T-cell (primary cell): ENCODE measurements at places on chromosomes 11 and 22.

DNA sequence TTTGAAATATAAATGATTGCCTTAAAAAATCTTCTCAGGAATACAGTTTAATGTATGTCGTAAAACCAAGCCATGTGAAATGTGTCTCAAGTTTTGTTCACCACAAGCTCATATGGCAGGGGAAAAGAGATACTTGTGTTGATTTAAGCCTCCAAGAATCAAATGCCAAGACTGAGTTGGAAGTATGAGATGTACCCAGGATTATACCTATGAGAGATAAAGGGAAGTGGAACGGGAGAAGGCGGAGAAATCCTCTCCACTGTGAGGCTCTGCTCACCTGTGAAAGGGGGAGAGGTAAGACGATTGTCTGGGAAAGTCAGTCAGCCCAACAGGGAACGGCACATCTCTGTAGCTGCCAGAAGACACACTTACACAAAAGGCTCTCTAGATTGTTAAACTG is 124.8 kb downstream of the TRPC6 start:
- no peak for DNase-seq

- no peak for DNase-seq
Measured at GRCh38 chr11:61039916-61040315, 62.4 kb upstream of the CD5 start.

DNA sequence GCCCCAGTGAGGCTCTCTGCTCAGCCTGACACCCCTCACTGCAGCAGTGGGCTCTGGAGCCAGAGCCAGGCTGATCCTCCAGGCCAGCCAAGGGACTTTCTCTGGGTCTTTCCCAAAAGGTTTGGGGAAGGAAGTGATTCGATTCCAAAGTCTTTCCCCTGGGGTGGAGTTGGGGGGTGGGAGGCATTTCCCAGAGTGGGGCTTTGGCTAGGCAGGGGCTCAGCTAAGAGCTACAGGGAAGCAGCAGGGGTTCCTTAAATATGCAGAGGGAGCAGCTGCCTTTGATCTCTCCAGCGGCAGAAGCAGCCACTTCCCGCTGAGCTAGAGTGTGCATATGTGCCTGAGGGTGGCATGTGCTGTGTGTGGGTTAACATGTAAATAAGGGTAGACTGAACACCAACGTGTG is 192.9 kb downstream of the INSC start:
- DNase-seq: no peak

GRCh38 chr22:50595189-50595588 is 5.4 kb upstream of the MAPK8IP2 start:
- no peak for DNase-seq

GRCh38 chr11:44766972-44767278 is 40.2 kb downstream of the TSPAN18 start:
- DNase-seq: no peak

DNA sequence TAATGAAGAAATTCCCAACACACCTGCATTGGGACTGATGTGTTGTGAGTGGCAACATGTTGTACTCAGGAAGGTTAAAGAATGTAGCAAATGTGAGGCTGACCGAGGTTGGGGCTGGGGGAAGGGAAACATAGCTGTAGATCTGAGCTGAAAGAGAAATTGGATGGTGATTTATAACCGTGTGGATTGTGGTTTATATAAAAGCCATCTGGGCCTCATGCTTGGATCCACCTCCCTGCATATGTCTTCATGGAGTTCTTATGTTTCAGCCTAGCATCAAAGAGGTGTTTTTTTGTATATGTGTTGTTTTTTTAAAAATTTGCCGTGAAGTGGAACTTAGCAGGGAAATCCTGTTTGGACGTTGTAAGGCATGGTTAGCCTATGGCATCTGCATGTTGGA is 141.3 kb downstream of the NAV2 start:
- DNase-seq: no peak

DNA sequence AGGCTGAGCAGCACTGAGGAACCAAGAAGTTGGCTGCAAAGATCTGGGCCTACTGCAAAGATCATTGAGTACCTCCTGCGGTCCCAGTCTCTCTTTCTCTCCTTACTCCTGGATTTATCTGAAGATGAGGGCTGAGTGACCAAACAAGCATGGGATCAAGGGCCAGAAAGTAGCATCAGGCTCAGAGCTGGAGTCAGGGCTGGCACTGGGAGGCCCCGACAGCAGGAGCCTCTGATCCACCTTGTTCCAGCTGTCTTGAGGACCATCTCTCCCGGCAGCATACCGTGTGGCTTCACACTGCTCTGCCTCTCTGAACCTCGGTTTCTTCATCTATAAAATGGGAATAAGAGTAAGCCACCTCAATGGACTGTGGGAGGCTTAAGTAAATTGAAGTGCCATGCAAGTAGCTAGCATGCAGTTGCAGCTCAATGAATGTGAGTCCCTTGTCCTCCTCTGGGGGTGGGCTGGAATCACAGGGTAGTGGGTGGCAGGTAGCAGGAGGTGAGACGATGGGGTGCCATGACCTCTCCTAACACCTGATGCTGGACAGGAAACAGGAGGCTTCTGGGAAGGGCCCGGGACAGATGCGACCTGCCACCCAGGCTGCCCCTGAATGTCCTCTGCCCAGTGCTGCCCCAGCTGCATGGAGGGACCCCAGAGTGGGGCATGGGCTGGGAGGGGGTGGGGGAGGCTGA is 52.5 kb upstream of the PRDM11 start:
- DNase-seq: no peak

- DNase-seq: no peak
Measured at GRCh38 chr11:45264839-45265515, 21.2 kb downstream of the SYT13 start.

DNA sequence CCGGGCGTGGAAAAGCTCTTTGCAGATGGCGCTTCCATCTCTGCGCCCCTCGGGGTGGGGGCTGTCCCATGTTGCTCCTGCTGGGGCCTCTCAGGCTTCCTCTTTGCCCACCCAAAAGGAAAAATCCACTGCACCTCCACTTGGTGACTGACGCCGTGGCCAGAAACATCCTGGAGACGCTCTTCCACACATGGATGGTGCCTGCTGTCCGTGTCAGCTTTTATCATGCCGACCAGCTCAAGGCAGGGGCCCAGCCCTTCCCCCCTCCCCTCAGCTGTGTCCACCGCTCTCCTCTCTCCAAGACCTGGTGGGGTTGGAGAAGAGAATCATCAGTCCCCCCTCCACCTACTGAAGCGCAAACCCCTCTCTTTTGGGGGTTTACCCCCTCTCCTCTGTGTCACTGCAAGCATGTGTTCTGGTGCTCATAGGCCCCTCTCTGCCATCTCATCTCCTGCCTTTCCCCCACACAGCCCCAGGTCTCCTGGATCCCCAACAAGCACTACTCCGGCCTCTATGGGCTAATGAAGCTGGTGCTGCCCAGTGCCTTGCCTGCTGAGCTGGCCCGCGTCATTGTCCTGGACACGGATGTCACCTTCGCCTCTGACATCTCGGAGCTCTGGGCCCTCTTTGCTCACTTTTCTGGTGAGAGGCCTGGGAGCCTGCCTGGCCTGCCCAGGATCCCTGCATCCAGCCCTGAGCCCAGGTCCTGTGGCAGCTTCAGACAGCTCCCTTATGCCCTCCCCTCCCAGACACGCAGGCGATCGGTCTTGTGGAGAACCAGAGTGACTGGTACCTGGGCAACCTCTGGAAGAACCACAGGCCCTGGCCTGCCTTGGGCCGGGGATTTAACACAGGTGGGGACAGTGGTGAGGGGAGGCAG is 1.8 kb downstream of the LARGE2 start:
- no peak for DNase-seq

DNA sequence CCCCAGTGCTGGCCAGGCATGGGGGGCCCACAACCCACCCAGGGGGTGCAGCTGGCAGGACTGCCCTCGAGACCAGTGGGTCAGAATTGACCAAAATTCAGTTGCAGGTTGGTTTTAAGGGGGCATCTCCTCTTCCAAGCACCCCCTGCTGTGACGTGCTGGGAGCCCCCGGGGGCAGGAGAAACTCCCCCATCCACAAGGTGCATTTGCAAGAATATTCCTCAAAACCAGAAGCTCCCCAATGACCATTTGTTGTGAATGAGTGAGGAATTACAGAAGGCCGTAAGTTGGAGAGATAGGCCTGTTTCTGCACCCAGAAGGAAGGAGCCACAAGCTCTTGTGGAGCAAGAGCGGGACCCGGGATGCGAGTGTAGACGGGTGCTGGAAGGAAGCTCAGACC is 414.5 kb downstream of the BRD1 start:
- no peak for DNase-seq

DNA sequence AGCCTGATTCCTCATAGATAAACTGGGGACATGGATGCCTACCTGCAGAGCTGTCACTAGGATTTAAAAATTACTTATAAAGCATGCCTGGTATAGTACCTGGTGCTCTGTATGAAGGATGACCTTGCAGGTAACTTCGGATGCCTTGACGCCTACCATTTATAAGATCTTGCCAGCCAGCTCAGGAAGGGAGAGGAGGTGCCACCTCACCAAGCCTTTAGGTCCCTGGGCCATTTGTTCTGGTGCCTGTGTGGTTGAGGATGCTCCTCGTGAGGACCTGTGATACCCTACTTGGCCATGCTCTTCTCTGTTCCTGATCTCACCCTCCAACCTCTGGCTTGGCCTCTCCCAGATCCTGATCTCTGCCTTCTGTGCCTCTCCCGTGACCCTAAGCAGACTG is 85.2 kb downstream of the FDX1 start:
- DNase-seq: no peak

DNA sequence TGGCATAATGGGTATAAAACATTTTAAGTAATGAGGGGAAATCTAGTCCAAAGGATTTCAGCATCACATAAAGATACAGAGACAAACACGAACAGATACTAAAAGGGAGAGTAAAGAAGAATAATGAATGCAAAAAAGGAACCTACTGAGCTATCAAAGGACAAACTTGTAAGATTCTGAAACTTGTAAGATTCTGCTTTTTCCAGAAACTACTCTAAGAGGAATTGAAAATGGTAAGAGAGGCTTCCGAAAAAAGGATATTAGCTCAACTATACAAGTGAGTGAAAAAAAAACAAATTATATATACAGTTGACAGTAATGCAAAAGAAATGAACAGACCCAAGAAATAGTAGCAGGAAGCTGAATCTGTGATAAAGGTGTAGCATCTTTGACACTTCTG is 37.7 kb downstream of the POLD3 start:
- DNase-seq: no peak

DNA sequence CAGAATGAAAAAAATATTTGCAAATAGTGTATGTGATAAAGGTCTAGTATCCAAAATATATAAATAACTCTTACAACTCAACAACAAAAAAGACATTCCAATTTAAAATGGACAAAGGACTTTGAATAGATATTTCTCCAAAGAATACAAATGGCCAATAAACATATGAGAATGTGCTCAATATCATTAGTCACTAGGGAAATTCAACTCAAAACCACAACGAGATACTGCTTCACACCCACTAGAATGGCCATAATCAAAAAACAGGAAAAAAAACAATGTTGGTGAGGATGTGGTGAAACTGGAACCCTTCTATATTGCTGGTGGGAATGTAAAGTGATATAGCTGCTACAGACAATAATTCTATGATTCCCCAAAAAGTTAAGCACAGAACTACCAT is 38.6 kb upstream of the RPS13 start:
- no peak for DNase-seq

DNA sequence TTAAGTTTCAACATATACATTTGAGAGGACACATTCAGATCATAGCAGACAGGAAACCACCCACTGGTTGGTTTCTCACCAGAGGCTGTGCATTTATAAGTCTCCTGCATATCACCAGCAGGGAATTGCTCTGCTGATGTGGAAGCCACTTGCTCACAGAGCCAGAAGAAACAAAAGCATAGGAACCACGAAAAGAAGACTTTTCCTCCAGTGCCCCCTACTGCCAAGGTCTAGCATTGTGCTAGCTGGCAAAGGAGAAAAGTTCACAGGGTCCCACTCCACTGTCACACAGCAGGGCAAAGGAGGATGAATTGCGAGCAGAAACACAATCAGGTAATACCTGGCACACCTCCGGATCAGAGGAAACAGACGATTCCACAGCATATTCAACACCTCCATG is 28.9 kb upstream of the ISX start:
- no peak for DNase-seq

DNA sequence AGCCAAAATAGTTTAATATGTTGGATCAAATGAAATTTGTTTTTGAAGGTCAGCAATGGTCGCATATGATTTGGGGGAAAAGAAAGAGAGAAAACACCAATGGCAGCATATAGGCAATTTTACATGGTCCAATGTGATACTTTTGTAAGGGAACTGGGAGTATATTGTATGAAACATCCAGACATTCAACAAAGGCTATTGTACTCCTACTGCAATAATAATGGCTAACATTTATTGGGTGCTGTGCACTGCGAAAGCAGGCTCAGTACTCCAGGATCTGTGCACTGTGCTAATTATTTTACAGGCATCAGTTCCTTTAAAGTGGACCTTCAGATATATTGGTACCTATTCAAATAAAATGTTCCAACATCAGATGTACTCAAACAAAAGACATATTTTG is 5.9 kb upstream of the OR10V1 start:
- no peak for DNase-seq

GRCh38 chr22:32185821-32186220 is 19.1 kb downstream of the RFPL2 start:
- DNase-seq: no peak

- DNase-seq: no peak
Measured at GRCh38 chr11:94558932-94559331, 8.2 kb upstream of the PIWIL4 start.

GRCh38 chr11:60098508-60098907 is 10.0 kb downstream of the MS4A2 start:
- no peak for DNase-seq

DNA sequence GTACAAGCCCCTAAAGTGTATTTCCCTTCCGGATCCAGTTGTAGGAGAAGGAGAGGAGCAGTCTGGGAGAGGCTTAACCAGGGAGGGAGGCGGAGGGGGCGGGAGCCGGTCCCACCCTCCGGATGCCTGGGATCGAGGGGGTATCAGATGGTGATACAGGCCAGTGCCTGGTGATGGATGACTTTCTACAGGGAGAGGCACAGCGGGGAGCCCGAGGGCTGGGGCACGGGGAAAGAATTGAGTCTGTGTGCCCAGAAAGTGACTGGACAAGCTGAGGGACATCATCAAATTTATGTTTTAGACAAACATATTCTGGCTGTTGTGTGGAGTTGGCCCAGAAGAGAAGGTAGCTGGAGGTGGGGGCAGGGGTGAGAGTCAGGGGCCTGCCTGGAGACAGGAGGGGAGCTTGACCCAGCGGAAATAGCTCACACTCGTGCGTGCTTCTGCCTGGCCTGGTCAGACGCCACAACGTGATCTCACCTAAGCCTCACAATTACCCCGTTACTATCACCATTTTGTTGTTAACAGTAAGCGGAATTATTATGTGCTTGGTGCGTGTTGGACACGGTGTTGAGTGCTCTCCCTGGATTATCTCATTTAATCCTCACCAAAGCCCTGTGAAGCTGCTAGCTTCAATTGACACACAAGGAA is 42.4 kb downstream of the AMPD3 start:
- DNase-seq: no peak
